ENCODE measurements at places on chromosomes 11 and 22.

GRCh38 chr11:76671237-76671592 is 668 bp upstream of the LRRC32 start:
- no peak for DNase-seq

- DNase-seq = no peak
Observed at GRCh38 chr22:20127318-20127868, 4.2 kb upstream of the ZDHHC8 start.

DNA sequence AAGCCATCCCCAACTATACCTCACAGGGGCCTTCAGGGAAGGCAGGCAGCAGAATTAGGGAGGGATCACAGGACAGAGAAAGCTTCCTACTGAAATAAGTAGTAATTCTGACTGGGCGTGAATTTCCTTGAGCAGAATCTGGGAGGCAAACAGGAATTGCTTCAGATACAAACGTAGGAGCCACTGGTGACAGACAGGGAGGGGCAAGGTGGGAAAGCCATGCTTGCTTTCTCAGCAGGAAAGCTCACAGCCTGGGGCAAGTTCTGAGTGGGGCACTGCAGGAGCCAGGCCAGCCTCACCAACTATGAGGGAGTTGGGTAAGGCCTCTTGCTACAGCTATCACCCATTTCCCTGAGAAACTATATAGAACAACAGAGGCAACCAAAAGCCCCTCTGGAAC is 43.6 kb downstream of the ARHGAP32 start:
- DNase-seq = no peak

DNA sequence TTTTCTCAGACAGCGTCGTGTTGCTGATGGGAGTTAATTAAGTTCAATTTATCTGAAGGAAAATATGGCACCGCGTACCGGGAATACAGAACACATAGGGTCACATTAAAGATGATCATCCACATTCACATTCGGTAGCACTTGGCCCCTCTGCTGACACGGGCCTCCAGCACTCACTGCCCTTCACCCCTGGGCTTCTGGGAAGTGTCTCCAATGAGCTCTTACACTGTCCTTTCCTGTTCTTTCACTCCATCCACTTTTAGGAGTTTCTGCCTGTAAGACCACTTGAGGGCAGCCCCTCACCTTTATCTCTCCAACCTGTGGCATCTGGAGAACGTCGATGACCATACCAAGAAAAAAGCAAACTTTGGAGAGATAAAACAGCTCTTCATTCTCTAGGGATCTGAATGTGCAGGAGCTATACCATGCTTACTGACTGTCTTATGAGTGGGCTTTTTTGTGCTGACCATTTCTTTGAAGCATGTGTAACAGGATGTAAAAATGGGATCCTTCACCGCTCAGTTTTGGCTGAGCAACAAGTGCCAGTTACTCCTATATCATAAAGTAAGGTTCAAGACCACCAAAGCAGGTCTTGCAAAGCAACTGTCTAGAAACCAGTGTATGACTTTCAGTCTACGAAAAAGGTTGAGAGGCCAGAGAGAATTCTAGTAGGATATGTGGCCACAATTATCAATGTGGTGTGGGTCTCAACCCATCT is 1.1 kb upstream of the SERGEF start:
- DNase-seq = peak; percentile 14

DNA sequence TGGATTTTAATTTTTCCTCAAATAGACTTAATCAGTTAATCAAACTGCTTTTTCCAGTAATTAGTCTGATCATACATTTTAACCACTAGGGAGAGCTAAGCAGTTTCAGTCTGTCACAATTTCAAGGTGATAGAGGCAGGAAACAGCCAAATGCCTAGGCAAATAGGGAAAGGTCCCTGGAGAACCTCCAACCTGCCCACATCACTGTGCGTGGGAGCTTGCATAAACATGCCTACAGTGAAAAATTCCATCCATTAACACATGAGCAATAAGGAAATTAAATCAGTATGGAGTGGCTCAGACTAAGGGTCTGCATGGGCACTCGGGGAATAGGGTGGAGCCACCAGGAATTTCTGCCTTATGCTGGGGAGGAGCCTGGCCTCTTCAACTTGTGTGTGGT is 74.6 kb downstream of the AASDHPPT start:
- DNase-seq = no peak

DNA sequence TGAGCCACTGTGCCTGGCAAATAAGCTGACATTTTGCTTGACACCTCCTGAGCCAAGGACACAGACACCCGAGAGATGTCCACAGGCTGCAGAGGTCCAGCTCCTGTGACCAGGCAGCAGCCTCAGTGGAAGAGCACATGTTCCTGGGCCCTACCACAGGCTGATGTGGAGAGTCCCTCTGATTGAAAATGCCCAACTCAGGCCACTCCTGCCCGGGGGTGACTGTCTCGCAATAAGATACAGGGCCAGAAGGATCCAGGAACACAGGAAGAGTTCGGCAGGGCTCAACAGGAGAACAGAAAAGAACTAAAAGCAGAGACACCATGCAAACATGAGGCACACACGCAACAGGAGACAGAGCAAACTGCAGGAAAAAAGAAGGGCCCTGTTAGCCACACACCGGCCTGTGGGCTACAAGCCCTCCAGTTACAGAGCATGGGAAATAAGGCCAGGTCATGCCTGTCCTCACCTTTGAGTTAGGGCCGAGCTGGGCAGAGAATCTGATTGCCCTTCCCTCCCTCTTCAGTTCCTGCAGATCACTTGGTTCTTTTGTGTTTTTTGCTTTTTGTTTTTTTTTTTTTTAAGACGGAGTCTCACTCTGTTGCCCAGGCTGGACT is 28.3 kb upstream of the MALAT1 start:
- DNase-seq = no peak

- DNase-seq = no peak
Observed at GRCh38 chr22:16936625-16937024, 71.4 kb downstream of the GAB4 start.

- DNase-seq = peak; percentile 5
Observed at GRCh38 chr11:61951484-61952135, 1.5 kb downstream of the BEST1 start.

GRCh38 chr22:22139364-22139763 is 105.2 kb upstream of the VPREB1 start:
- no peak for DNase-seq
